CD4-positive, alpha-beta T cell treated with Interleukin-15 for 4 hours (primary cell): ENCODE measurements at places on chromosomes 7 and 10.

DNA sequence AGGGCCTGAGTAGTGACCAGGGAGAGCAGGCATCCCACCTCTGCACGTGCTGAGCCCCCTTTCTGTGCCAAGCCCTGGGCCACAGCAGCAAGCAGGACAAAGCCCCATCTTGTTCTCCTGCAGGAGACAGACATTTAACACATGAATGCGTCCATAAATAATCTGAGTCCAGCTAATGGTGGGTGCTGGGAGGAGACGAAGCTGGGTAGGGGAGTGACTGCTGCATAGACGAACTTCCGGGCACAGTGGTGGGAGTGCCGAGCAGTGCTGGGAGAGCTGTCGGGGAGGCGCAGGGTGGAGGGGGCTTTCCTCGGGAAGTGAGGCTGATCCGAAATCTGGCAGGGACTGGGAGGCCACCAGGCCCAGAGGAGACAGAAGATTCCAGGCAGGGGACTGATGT, 35.2 kb upstream of the SLC29A3 start:
- no peak for DNase-seq

DNA sequence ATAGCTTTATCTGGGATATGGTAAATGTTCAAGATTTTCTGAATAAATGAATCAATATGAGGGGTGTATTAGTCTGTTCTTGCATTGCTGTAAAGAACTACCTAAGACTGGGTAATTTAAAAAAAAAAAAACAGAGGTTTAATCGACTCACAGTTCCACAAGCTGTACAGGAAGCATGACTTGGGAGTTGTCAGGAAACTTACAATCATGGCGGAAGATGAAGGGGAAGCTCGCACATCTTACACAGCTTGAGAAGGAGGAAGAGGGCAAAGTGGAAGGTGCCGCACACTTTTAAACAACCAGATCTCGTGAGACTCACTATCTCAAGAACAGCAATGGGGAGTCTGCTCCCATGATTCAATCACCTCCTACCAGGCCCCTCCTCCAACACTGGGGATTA, 32.5 kb upstream of the OTUD1 start:
- DNase-seq: no peak

DNA sequence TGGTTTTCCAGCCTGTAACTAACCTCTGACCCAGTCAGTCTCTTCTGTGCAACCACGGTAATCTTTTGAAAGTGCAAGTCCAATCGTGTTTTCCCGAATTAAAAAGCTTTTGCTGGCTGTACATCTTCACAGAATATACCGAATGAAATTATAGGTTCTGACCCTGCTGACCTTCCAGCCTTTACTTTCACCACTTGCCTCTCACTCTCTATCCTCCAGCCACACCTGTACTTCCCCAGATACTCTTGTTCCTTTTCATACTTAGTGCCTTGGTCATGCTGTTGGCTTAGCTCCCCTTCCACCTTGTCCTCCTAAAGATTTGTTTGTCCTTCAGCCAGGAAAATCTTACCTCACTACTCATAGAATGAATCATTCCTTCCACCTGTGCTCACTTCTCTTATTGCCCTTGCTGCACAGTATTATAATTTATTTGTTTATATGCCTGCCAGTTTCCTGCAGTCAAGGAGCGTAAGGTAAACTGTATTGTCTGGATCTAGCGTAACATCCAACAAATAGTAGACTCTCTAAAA, 2.3 kb upstream of the PNPLA8 start:
- no peak for DNase-seq

- no peak for DNase-seq
These were observed 125.6 kb downstream of the DNAJB6 start for GRCh38 chr7:157462419-157462771.

GRCh38 chr10:50407076-50407801, 155.9 kb upstream of the ASAH2 start:
- DNase-seq: no peak

GRCh38 chr10:106900016-106900652, 264.4 kb downstream of the SORCS1 start:
- no peak for DNase-seq

- DNase-seq: no peak
These were observed 117.7 kb upstream of the PTPRZ1 start for GRCh38 chr7:121755286-121755685.

- no peak for DNase-seq
These were observed 143.8 kb downstream of the ZNF22 start for GRCh38 chr10:45144326-45145070.

GRCh38 chr10:76583711-76584161, 1053.9 kb downstream of the KCNMA1 start:
- DNase-seq: no peak

DNA sequence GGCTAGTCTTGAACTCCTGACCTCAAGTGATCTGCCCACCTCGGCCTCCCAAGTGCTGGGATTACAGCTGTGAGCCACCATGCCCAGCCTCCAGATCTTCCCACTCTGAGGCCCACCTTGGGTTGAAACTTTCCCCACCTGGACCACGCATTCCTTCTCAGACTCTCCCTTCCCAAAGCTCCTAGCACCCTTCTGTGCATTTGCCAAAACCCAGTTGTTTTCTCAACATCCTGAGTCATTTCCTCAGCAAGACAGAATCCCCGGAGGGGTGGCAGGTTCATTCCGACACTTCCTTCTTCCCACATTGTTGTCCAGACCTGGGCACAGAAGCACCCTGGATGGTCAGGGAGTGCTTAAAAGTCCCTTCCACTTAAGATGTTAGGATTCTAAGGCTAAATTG, 28.9 kb downstream of the BAG3 start:
- DNase-seq: no peak

- no peak for DNase-seq
These were observed 139.9 kb downstream of the CCDC71L start for GRCh38 chr7:106520962-106521514.

DNA sequence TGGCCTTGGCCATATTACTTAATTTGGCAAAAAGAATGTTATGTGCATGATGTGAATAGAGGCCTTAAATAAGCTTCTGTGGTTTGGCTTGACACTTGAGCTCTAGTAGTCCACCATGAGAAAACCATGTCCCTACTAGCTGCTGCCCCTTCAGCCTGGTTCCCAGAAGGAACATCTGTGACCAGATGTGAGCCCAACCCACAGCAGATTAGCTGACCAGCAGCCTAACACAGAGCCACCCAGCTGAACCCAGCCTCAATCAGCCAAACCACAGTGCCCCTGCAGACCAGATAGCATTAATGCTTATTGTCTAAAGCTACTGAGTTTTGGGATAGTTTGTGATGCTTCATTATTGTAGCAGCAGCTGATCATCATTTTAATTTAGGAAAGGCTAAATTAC, 16.6 kb downstream of the JAZF1 start:
- DNase-seq: no peak

DNA sequence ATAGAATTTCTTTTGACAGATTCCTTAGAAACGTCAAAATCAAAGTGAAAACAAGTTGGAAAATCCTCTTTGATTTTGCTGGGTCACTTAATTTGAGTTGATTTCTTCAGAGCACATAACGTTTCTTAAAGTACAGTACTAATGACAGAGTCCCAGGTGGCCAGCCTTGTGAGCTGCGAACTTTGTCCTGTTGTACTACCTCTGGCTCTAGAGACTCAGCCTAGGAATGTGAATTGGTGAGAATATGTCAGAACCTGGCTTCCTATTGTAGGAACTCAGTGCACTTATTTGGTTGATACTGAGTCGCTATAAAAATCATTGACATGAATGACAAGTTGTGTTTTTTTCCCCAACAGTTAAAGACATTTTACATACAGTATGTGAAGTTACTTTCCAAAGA, 20.2 kb downstream of the SDK1 start:
- DNase-seq: no peak

DNA sequence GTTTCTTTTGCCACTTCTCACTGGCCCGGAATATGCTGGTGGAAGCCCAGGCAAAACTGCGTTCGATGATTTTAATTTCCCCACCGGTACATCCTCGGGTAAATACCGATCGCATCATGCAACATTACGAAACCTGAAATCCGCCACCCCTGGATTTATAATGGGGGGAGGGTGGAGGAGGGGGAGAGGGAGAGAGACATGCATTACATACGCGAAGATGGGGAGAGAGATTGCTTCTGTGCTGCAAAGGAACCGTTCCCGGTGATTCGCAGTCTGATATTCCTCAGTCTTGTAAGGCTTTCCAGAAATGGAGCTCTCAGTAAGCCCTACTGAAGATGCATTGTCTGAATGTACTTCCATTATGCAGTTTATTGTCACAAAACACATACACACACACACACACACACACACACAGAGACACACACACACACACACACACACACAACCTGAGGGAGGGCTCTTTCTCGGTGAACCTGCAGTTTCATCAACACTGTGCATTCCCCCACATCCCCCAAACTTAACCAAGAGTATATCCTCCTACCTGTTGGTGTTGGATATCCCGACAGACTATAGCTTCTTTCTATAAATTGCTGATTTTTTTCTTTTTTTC, 741 bp downstream of the GPR85 start:
- DNase-seq: no peak

GRCh38 chr7:33534833-33535232, 370.5 kb upstream of the BMPER start:
- DNase-seq: no peak

GRCh38 chr10:62112300-62112699, 156.3 kb downstream of the RTKN2 start:
- no peak for DNase-seq

DNA sequence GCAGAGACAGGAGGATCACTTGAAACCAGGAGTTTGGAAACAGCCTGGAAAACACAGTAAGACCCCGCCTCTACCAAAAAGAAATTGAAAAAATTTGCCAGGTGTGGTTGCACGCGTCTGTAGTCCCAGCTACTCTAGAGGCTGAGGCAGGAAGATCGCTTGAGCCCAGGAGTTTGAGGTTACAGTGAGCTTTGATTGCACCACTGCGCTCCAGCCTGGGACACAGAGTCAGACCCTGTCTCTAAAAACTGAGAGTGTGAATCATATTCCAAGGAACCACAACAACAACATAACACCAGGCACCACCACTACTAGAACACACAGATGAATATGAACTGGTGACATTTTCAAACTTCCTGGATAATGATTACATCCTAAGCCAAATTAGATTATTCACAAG, 324.2 kb downstream of the CALN1 start:
- no peak for DNase-seq

DNA sequence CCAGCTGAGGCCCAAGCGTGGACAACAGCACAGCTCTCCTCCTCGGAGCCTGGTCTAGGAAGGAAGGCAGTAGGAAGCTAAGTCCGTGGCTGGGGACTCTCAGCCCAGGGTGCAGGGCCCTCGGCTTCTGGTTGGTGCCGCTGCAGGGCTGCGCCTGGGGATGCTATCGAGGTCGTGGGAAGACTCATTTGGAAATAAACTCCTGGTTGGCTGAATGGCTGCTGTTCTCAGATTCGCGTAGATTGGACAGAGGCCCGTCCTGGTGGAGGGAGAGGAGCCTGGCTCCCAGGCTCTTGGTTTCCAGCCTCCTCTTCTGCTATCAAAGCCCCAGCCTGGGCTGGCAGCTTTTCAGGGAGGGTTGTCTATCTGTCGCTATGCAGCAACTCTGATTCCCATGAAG, 152.6 kb upstream of the FZD8 start:
- no peak for DNase-seq

DNA sequence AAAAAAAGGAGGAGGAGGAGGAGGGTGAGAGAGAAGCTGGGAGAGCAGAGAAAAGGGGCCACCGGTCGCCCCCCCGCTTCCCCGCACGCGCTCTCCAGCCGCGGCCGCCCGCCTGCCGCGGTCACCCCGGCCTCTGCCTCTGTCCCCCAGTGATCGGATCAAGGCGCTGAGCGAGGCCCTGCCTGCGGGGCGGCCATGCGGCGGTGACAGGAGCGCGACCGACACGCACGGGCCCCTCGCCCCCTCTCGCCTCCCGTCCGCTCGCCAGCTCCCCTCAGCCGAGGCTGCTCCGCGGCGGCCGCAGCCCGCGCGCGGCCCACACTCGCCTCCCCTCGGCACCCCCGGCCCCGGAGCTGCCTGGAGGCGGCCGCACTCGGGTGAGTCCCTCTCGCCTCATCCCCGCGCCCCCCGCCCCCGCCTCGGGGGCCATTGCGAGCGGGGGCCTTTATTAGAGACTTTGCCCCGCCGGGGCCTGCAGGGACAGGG, at the start of gene GTF2I:
TSS of gene GTF2I (plus strand) at position 27 of the 486 bp plus-strand sequence. CDS start 31,411 bp downstream, outside the sequence.
- DNase-seq: no peak

DNA sequence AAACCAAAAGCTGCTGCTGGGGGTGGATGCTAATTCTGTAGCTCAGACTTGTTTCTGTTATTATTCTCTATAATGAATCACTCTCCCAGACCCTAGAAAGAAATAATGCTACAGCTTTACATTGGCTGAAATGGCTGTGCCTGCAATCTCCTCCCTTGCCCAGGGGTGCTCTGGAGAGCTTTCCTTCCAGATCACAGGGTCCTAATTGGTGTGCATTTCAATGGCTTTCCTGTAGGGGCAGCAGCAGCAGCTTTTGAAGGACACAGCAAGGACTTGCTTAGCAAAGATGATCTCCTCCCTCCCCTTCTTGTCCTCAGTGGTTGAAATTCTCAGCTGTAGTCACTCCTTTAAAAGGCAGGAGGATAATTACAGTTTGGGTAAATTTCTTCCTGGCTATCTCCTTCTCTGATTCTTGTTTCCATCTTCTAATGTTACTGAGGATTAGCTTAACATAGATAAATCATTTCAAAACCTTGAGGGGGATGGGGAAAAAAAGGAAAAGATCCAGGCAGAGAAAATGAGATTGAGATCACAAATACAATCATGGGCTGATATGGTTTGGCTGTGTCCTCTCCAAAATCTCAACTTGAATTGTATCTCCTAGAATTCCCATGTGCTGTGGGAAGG, 120.2 kb upstream of the CTTNBP2 start:
- no peak for DNase-seq

DNA sequence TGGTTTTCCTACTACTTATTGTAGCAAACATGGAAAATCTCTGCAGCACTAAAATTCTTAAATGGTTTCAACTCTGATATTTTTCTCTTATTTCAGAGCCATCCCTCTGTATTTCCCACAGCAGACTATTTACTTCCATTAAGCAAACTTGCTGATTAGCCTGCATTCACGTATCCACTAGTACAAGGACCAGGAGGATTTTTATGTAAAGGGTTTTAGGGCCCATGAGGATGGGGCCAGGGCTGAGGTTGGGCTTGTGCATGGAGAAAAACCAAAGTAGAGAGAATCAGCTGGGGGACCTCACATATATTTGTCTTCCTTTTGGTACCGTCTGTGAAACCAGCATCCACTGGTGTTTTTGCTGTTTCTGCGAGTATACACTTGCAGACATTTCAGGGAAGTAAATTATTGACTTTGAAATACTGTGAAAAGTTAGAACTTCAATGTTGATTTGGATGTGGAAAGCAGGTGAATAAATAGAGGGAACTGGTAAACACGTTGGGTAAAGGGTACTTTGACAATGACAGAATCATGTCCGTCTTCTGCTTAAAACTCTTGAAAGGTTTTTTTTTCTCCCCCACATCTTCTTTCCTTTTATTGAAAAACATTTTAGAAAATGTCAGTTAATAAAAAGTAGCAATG, 44.3 kb downstream of the ERLIN1 start:
- DNase-seq: no peak
